ENCODE measurements at places on chromosomes 3 and 15.
A peak's percentile ranks its signal among the peaks of the same experiment; 100 is the strongest.

GRCh38 chr3:124115279-124115678 lies 123.4 kb upstream of the ROPN1 start:
- H3K4me3 ChIP-seq = no peak overlapping the region
- no peak overlapping the region for H3K27ac ChIP-seq
- no peak for DNase-seq

GRCh38 chr3:77296527-77296926 lies 256.6 kb downstream of the ROBO2 start:
- DNase-seq = no peak
- H3K36me3 ChIP-seq = no peaks in the 10 kb centered on the region
- H3K27ac ChIP-seq = no peak overlapping the region
- no peaks in the 10 kb centered on the region for H3K27me3 ChIP-seq
- no peak overlapping the region for H3K4me3 ChIP-seq

DNA sequence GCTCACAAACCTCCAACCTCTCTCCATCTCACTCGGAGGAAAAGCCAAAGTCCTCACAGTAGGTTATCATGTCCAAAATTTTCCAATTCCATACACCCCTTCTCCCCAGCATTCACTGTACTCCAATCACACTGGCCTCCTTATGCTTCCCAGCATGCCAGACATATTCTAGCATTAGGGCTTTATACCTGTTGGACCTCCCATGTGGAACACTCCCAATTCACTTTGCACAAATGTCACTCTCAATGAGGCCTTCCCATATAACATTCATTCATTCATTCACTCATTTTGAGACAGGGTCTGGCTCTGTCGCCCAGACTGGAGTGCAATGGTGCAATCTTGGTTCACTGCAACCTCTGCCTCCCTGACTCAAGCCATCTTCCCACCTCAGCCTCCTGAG lies 19.9 kb downstream of the SCAPER start:
- H3K4me3 ChIP-seq = no peak overlapping the region
- no peaks in the 10 kb centered on the region for H3K27me3 ChIP-seq
- H3K27ac ChIP-seq = no peak overlapping the region
- H3K36me3 ChIP-seq = no peaks in the 10 kb centered on the region
- no peak for DNase-seq
- H3K4me1 ChIP-seq = no peaks in the 10 kb centered on the region

GRCh38 chr3:143443851-143444331 lies 324.3 kb downstream of the CHST2 start:
- DNase-seq = no peak
- H3K4me1 ChIP-seq = peaks cover 15% of the 10 kb centered on the region
- no peak overlapping the region for H3K4me3 ChIP-seq
- no peaks in the 10 kb centered on the region for H3K27me3 ChIP-seq

- no peaks in the 10 kb centered on the region for H3K27me3 ChIP-seq
- no peak overlapping the region for H3K27ac ChIP-seq
- no peak for DNase-seq
- H3K4me1 ChIP-seq = no peaks in the 10 kb centered on the region
Measured at GRCh38 chr15:65055201-65055870, 10.1 kb downstream of the SLC51B start.

DNA sequence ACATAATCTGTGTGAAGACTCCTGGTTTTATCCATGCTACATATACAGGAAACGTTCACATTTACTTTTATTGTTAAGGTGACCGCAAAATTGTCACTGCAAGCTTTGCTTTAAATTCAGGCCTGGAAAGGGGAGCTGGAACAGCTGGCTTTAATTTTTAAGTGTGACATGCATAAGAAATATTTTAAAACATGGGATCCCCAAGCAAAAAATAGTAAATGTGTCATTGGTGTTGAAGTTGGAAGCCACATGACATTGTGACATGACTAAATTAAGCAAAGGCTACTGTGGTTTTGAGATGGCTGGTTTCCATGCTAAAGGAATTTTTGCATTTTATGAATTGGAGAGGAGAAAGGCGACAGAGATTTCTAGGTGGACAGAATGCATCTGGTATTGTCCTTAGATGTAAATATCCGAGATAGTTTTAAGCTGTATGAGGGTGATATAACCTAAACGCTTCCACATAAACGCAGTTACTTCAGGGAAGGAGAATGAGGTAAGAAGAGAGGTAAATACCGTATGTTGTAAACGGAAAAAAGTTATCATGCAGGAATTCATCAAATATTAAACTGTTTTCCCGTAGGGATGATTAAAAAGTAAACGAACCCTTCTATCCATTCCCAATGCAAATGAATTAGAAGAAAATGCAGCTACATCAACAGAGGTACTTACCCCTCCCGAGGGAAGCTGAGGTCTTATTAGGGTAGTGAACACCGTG lies 927 bp upstream of the FYTTD1 start:
- no peaks in the 10 kb centered on the region for H3K27me3 ChIP-seq
- peak overlapping the region; percentile 68 for H3K27ac ChIP-seq
- DNase-seq = no peak
- no peaks in the 10 kb centered on the region for H3K36me3 ChIP-seq

DNA sequence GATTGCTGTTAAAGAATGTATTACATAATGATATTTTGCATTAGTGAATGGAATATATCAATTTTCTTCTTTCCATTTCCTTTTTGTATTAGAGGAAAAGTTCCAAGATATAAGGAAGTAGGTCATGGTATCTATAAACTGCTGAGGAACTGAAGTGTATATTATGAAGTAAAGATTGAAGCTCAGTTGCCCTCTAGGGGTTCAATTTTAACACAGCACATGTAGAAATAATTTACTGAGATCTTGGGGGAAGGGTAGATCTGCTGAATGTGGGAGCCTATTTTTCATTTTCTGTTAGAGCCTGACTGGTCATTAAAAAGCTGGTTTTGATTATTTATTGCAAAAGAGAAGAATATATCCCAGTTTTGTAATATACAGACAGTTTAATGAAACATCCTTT lies 45.2 kb downstream of the CMC1 start:
- DNase-seq = peak; percentile 8
- H3K27ac ChIP-seq = no peak overlapping the region
- peaks cover 4% of the 10 kb centered on the region for H3K36me3 ChIP-seq
- H3K4me3 ChIP-seq = no peak overlapping the region

- no peak overlapping the region for H3K4me3 ChIP-seq
- no peak overlapping the region for H3K27ac ChIP-seq
- no peak for DNase-seq
- no peaks in the 10 kb centered on the region for H3K4me1 ChIP-seq
- no peaks in the 10 kb centered on the region for H3K36me3 ChIP-seq
- H3K27me3 ChIP-seq = no peaks in the 10 kb centered on the region
Measured at GRCh38 chr15:50783411-50783810, 17.9 kb upstream of the SPPL2A start.

DNA sequence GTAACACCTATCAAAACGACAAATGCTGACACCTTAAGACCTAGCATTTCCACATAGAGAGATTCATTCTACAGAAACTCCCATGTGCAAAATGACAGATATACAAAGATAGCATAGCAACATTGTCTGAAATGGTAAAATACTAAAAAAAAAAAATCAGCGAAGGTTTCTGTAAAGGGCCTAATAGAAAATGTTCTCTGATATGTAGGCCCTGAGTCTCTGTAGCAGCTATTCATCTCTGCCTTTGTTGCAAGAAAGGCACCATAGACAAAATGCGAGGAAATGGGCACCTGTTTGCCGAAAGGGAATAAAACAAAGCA lies 631 bp upstream of the MFGE8 start:
- DNase-seq = no peak
- H3K27me3 ChIP-seq = peaks cover 2% of the 10 kb centered on the region
- peaks cover 2% of the 10 kb centered on the region for H3K4me1 ChIP-seq
- H3K36me3 ChIP-seq = no peaks in the 10 kb centered on the region
- H3K27ac ChIP-seq = no peak overlapping the region

DNA sequence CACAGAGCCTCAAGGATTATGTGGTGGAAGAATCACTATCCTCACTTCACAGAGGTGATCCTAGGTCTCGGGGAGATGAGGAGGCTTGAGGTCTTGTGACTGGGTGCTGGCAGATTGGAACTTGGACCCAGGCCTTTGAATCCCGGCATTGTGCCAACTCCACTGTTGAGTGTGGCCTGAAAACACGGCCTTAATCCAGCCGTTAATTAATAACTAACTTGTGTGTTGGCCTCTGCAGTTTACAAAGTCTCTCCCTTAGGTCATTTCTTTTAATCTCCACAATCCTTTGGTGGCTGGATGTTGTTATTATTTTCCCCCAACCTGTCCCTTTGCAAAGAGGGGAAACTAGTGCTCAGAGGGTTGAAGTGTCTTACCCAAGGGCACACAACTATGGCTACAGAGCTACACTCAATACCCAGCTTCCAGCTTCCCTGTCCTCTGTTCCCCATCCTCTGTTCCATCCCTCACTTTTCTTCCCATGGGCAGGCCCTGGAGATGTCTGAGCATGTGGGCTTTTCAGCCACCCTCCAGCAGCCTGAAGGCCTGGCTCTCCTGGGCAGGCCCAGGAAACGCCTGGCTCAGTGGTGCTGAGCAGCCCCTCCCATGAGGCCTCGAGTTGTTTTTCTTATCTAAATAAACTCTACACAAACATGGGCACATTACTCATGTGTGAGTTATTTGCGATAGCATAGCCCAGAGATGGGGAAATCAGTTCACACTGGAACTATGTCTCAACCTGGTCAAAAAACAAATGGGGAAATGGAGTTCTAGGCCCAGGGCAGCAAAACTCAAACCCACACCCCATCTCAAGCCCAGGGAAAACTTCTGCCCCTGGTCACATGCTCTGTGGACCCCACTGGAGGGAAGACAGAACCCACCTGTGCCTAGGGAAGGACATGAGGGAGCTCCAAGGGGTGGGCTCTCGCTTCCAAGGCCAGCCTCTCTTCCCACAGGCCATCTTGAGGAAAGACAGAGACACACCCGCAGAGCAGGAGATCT lies 16.8 kb upstream of the SMAD3 start:
- no peaks in the 10 kb centered on the region for H3K36me3 ChIP-seq
- no peaks in the 10 kb centered on the region for H3K27me3 ChIP-seq
- peaks cover 12% of the 10 kb centered on the region for H3K4me1 ChIP-seq
- DNase-seq = no peak

Data from GM12878 (cell line).